NB4 (cell line): ENCODE measurements at places on chromosomes 11 and 22.

DNA sequence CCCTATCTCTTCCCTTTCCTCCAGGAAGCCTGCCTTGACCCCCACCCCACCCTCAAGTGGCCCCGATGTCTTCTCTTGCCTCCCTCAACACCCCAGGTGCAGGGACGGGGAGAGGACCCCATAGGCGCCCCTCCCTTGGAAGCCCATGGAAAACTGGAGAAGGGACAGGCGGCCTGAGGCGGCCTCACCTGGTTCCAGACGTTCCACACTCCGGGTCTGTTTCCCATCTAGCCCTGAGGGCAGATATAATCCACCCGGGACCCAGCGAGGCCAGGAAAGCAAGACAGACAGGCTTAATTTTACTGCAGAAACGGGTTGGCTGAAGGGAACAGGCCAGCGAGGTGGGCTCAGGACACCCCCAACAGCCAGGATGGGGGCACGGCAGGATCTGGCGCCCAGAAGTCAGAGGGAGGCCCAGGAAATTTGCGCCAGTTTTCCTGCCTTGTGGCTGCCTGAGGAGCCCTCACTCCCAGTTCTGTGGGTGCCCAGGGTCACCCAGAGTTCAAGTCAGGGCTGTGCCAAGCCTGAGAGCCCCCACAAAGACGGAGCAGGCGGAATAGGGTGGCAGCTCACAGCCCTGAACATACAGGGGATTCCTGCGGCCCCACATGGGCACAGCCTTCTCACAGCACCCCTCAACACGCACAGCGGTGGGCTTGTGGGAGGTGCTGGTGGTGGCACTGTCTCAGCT lies 3.0 kb upstream of the SIGIRR start:
- no peak for DNase-seq

DNA sequence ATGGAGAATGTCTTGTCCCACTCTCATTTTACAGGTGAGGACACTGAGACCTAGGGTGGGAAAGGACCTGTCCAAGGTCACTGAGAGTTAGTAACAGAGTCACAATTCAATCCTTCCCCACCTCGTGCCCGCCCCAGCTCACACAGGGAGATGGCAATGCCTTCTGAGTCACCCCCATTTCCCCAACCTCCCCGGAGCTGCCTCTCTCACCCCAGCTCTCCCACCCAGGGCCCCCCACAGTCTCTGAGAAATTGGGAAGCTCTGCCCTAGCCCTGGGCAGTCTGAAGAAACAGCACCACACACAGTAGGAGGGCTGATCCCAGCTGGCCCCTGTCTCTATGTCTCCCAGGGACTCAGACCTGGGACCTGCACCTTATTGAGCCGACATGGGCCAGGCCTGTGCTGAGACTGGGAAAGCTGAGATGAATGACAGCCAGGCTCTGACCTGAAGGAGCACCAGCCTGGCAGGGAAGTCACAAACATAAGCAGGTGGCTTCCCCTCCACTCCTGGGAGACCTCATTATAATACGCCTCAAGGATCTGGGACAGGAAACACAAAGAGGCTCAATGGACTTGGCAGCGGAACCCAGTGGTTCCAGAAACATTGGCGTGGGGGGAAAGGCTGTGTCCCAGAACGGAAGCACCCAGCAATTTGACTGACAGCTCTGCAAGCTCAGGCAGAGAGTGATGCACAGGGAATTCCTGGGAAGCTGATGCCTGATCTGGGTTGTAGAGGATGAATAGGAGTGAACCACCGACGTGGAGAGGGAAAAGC lies 51.0 kb downstream of the CD6 start:
- DNase-seq = no peak

GRCh38 chr22:45968003-45968650 lies 8.8 kb downstream of the WNT7B start:
- DNase-seq = no peak

DNA sequence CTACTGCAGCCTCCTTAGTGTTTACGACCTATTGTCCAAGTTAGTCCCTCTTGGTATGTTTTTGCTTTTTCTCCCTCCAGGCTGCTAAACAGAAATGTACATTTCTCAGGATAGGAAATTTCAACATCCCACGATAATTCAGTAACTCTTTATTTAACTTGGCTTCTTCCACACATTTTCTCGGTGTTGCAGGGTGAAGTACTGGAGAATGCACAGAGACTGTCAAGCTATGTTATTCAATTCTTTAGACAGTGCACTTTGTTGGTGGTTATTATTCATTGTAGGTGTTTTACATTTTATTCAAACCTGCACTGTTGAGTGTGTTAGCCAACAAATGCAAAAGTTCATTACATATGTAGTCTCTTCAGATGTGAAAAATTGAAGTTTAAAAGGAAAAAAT lies 839.8 kb downstream of the LRRC4C start:
- no peak for DNase-seq

GRCh38 chr11:127117231-127117739 lies 116.7 kb upstream of the KIRREL3 start:
- no peak for DNase-seq

- DNase-seq = peak; percentile 70
Measured at GRCh38 chr22:40922484-40923303, 28.5 kb upstream of the RBX1 start.

DNA sequence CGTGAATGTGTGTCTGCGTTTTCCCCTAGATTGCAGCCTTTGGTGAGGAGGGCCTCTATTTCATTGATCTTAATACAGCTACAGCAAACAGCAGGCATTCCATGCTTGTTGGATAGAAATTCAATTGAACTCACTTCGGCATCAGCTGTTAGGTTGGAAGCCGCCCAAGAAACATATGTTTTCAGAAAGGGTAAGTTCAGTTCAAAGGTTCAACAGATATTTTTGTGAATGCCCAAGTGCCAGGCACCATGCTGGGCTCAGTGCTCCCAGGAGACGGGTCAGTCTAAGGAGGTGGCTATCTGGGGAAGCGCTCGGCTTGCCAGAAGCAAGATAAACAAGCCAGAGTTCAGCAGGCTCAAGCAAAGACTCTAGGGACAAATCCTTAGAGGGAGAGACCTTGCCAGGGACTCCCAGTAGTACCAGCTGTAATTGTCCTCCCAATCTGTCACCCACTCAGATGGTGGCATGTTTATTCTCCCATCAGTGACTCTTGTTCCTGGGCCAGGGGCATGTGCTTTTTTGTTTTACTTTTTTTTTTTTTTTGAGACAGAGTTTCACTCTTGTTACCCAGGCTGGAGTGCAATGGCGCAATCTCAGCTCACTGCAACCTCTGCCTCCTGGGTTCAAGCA lies 64.5 kb upstream of the LARGE1 start:
- DNase-seq = no peak

GRCh38 chr11:123892031-123892430 lies 6.6 kb upstream of the TMEM225 start:
- DNase-seq = no peak

- DNase-seq = peak; percentile 60
Measured at GRCh38 chr22:25057013-25057881, 104.7 kb downstream of the KIAA1671 start.

DNA sequence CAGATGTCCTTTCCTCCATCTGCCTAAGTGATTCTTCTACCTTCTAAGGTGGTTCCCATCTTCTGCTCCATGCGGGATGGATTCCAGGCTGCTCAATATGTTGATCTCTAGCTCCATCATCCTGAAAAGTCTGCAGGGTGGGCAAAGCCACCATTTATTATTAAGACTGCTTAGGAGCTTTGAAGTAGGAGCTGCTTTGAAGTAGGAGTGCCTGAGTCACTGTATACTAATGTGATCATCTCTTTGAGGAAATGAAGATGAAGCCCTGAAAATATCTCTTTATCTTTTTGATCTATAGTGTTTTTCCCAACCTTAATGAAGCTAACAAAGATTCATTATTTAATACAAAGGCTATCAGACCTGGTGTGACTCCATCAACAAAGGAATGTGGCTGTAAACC lies 13.1 kb downstream of the HEPHL1 start:
- no peak for DNase-seq

- no peak for DNase-seq
Measured at GRCh38 chr11:93564895-93565294, 21.7 kb upstream of the SMCO4 start.

- DNase-seq = no peak
Measured at GRCh38 chr11:125382822-125383221, 113.2 kb downstream of the FEZ1 start.

- no peak for DNase-seq
Measured at GRCh38 chr11:1060852-1061616, 13.6 kb upstream of the MUC2 start.

- DNase-seq = no peak
Measured at GRCh38 chr22:29861672-29862297, 21.2 kb upstream of the MTMR3 start.

- peak; percentile 79 for DNase-seq
Measured at GRCh38 chr11:832529-833113, at the start of gene CD151. Gene CD151 (plus strand): TSS chr11:832952. CDS start chr11:836070, 3,118 bp downstream.

GRCh38 chr11:90558328-90558865 lies 335.5 kb upstream of the CHORDC1 start:
- DNase-seq = no peak

DNA sequence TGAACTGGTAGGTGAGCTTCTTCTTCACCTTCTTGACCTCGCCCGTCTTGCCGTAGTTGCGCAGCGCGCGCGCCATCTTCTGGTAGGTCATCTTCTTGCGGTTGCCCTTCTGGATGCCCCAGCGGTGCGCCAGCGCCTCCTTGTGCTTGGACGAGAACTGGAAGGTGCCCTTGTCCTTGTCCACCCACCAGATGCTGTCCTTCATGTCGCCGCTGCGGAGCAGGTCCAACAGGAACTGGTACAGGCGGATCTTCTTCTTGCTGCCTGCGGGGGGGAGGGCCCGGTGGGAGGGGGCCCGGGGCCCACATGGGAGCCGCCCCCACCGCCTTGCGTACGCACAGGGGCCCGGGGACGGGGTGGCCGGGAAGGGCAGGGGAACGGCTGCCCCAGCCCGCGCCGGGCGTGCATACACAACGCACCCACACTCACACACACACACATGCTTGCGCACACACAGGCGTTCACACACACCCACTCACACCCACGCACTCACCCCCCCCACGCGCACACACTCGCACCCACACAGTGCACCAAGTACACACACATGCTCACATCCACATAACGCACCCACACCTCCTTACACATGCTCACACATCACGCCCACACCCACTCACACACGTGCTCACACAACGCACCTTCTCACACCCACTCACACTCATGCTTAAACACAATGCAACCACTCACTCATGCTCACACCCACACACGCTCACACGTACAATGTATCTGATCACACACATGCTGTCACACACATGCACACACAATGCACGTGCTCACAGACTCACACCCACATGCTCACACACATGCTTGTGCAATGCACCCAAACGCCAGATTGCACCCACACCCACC lies 3.0 kb upstream of the MYBPC3 start:
- peak; percentile 60 for DNase-seq

GRCh38 chr11:123184531-123184930 lies 10.5 kb downstream of the CLMP start:
- no peak for DNase-seq

- no peak for DNase-seq
Measured at GRCh38 chr11:61918938-61919704, 1.8 kb upstream of the RAB3IL1 start.

DNA sequence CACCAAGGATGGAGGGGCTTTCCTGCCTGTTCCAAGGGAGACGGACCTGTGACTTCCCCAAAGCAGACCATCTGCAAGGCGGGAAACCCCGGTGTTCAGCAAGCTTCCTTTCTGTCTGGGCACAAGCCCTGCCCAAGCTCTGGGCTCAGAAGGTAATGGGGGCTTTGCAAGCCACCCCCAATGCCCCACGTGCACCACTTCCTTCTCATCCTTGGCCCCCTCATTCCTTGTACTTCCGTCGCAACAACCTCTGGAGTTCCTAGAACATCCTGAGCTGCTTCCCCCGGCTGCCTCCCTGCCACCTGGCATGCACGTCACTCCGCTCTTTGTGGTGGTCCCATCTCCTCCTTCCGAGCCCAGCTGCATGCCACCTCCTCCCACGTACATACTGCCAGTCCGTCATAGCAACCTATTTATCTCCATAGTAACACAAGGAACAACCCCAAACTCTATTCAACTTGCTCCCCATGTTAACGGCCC lies 3.9 kb downstream of the MYEOV start:
- DNase-seq = no peak

DNA sequence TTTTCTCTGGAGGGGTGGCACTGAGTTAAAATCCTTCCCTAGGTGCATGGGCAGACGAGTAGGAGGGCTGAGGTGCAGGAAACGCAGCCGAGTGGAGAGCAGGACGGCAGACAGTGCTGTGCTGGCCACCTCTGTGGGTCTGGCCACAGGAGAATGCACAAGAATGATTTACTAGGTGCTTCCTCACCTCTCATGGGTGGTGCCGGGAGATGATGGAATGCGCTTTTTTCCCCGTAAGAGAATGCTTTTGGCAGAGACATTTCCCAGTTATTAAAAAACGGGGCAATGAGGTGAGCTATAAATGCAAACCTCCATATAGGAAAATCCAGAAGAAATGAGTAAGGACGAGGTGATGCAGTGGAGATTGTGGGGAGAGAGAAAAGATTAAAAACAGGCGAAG lies 86.1 kb downstream of the ADAMTS15 start:
- DNase-seq = no peak

GRCh38 chr11:6745018-6745417 lies 26.8 kb downstream of the OR2AG2 start:
- no peak for DNase-seq
